ENCODE measurements at places on chromosomes 4 and X. TPM values are rescaled to one million over a fixed set of nuclear protein-coding genes. Genes with fewer than 3 reads are reported as not detected.

DNA sequence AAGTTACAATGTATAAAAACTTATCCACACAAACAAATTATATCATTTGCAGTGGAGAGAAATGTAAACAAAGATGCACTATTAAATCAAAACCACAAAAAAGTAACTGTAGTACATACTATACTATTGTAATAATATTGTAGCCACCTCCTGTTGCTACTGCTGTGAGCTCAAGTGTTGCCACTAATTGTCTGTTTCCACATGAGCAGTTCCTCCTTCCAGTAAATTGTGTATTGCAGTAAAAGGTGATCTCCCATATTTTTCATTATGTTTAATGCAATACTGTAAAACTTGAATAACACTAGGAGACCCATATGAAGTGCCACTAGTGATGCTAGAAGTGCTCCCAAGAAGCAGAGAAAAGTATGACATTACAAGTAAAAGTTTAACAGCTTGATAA lies 11.7 kb downstream of the LIN54 start:
- DNase-seq: no peak

DNA sequence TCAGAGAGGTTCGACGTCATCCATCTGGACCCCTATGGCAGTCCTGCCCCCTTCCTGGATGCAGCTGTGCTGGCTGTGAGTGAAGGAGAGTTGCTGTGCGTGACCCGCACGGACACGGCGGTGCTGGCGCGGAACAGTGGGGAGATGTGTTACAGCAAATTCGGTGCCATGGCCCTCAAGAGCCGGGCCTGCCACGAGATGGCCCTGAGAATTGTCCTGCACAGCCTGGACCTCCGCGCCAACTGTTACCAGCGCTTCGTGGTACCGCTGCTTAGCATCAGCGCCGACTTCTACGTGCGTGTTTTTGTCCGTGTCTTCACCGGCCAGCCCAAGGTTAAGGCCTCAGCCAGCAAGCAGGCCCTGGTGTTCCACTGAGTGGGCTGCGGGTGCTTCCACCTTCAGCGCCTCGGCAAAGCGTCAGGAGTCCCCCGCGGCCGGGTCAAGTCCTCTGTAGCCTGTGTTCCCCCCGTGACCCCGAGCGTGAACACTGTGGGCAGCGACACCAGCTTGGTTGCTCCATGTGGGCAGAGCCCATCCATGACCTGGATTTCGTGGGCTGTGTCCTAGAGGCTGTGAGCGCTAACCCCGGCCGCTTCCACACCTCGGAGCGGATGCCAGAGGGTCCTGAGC lies 186.7 kb upstream of the SLITRK2 start:
- no peak for DNase-seq

DNA sequence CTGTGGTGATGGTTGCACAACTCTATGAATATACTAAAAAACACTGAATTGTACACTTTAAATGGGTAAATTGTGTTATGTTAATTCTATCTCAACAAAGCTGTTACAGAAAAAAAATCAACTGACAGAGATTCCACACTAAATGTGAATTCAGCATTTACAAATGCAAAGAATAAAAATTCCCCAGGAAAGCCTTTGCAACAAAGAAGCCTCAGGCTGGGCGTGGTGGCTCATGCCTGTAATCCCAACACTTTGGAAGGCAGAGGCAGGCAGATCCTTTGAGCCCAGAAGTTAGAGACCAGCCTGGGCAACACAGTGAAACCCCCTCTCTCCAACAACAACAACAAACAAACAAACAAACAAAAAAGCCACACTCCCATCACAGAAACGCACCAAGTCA lies 8.9 kb downstream of the BCLAF3 start:
- DNase-seq: no peak

DNA sequence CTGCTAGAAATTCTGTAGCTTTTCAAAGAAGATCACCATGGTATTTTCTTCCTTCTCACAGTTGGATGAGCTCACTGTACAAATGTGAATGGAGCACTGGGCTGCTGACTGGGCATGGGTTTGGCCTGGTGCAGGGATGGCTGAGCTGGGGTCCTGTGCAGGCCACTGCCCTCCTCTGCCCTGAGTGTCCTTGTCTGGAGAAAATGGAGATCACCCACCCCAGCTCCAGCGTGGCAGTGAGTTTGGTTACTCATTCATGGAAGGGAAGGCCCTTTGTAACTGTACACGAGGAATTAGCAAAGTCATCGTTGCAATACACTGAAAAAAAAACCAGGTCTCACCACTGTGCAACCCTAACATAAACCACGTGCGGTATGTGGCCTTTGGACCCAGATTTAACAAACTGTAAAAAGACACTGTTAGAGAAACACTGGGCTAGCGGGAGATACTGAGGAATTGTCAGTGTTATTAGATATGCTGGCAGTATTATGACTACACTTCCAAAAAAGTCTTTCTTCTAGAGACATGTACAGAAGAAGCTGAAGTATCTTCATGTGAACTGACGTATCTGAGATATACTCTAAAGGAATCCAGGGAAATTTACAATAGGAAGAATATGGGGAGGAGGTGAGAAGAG lies 16.1 kb upstream of the TBC1D14 start:
- DNase-seq: no peak

DNA sequence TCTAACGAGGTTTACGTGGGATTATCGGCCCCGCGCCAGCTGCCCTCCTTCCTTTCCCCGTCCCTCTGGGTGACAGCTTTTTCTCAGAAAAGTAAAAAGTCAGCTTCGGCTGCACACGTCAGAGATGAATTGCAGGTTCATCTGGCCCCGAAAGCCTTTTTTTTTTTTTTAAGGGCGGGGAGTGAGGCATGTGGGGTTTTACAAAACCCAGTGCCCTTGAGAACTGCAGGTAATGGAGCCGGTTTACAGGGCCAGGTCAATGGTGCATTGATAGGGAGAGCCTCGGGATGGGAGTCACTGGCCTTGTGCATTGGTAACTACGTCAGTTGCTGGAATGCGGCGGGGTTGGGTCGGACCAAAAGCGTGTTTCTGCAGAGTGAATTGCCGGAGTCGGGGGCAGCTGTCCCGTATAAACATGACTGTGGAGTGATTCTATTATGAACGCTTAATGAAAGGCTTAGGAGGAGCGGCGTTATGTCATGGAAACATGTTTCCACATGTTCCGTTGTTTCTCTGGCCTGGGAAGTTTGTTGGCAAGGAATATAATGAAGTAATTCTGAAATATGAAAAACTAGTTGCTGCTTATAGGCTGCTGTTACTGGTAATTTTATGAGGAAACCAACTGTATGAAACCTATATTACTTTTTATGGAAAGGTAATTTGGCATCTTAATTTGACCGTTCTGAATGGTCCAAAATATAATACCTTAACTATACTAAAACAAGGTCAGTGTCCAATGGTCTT lies 1.1 kb downstream of the HSPA4L start:
- peak; percentile 20 for DNase-seq

- DNase-seq: no peak
These were observed 2182.9 kb upstream of the TENM3 start for GRCh38 chr4:180060159-180060889.

DNA sequence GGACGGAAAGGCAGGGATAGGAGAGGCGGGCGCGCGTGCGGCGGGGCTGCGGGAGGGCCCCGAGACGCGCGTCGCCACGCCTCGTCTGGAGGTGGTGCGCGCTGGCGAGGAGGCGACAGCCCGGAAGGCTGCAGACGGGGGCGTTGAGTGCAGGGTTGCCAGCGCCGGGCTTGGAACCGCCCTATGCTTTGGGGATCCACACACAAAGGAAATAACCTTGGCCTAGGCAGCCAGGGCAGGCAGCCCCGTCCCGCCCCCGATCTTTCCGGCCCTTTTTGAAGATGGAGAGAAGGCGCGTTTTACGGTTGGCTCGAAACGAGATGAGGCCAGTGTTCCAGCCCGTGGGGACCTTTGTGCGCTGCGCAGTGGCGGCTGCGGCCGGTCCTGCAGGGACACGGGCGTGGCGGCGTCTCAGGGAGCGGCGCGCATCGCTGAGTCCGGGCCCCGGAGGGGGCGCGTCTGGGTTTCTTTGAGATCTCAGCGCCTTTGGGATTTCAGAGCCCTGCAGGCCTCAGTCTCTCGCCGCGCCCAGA lies 50.8 kb upstream of the TRIM2 start:
- no peak for DNase-seq

DNA sequence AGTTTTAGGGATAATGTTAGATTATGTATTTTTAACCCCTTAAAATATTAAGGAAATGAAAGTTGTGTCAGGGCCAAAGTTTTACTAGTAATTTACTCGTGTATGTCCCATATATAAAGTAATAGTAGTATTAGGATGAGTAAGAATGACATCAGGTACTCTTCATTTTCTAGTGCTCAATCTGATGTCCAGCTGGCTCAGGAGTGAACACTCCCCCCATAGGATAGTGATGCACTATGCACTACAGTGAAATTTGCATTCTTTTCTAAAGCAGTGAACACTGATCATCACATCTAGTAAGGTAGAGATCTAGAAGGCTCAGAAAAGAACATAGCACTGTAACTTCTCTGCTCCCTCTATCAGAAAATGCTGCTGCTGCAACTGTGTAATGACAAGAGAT lies 409.7 kb downstream of the GLUD2 start:
- DNase-seq: no peak

DNA sequence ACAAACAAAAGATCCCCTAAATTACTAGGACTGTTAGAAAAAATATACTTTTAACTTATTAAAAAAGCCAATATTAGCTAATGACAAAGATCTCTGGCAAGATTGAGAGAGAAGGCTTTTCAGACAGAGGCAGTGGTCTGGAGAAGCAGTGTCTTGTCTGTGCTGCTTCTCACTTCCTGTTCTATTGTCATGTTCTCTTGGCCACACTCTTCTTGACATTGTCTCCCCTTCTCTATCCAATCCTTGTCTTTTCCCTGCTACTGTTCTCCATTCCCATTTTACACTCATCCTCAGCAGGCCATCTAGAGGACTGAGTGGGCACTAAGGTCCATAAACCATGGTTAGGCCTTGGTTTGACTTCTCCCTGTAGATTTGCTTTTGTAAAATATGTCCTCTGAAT lies 14.0 kb upstream of the TAPT1 start:
- no peak for DNase-seq

GRCh38 chr4:18593297-18594002 lies 571.9 kb upstream of the LCORL start:
- peak; percentile 65 for DNase-seq

- DNase-seq: no peak
These were observed 64.9 kb downstream of the N4BP2 start for GRCh38 chr4:40121515-40121914.

- DNase-seq: no peak
These were observed 219.8 kb downstream of the OR13H1 start for GRCh38 chrX:131763674-131764073.

DNA sequence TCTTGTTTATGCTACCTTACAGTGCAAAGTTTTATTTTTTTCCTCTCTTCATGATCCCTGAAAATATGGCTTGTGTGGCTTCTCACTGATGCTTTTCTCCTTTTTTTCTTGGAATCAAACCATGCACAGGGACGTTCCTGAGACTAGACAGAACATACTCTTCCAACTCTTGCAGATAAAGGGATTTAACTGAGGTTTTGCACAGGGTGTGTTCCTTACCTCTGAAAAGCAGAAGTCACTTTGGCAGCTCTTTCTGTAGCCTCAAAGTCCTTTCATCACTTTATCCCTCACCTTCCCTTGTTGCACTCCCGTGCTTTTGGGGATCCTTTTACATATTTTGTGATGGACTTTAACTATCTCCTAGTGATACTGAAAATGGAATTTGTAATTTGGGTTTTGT lies 300.1 kb downstream of the SPRY1 start:
- no peak for DNase-seq

DNA sequence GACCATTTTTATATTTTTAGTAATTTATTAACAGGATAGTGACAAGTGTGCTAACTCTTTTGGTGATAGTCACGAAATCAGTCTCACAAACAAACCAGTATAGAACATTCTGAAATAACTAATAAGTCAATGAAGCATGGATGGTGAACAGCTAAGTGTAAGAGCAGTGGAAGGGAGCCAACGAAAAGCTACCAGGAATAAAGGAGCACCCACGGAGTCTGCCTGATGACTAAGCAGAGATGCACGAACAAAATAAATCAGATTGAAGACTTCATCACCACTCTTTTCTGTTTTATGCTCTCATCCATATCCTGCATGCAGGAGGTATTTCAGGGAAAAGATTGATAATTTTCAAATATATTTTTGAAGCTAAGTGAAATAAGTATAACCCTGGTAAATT lies 891.1 kb upstream of the HS3ST1 start:
- no peak for DNase-seq

- peak; percentile 2 for DNase-seq
These were observed 445.5 kb downstream of the PCDH10 start for GRCh38 chr4:133594390-133595207.

GRCh38 chr4:20281453-20281852 lies 29.7 kb downstream of the SLIT2 start:
- peak; percentile 8 for DNase-seq

GRCh38 chr4:159349332-159349731 lies 246.5 kb downstream of the RAPGEF2 start:
- no peak for DNase-seq

- DNase-seq: peak; percentile 10
These were observed 564 bp downstream of the PGK1 start for GRCh38 chrX:78104447-78105176.

GRCh38 chr4:182351485-182351884 lies 108.3 kb downstream of the TENM3 start:
- DNase-seq: no peak

The CYBB gene
- polyA plus RNA-seq: 7.3 TPM

The RHOXF2B gene
- polyA plus RNA-seq: 0.87 TPM

The TMPRSS11B gene
- not detected for polyA plus RNA-seq

The NPY1R gene
- 24.2 TPM for polyA plus RNA-seq

The TMEM35A gene
- polyA plus RNA-seq: 10.8 TPM

The APLN gene
- polyA plus RNA-seq: 7.5 TPM

The TSPAN6 gene
- polyA plus RNA-seq: 161 TPM

The VEGFC gene
- 21.4 TPM for polyA plus RNA-seq

The TEX13D gene
- polyA plus RNA-seq: not detected

The HSD17B13 gene
- 0.36 TPM for polyA plus RNA-seq

The BBS7 gene
- polyA plus RNA-seq: 27.1 TPM

The TEX13C gene
- polyA plus RNA-seq: not detected

Measured in right renal pelvis (tissue), 4 donors.